ENCODE measurements at places on chromosomes 16 and 17.

DNA sequence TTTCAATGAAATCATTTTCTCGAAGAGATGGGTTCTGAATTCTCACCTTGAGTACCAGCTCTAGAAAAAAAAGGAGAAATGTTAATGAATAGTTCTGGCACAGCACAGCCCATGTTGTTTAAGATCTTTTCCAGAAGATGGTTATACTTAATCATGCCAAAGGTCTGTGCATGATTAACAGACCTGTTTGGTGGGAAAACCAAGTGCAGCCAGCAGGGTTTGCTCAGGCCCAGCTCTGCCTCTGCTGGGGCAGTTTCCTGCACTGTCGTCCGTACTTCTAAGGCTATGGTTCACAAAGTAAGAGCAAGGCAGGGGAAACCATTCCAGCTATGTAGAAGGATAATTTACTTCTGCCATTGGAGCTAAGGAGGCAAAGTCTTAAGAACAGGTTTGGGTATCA lies 10.7 kb downstream of the ANKRD40 start:
- DNase-seq, result no peak

GRCh38 chr17:45279898-45280297 lies 18.0 kb upstream of the SPATA32 start:
- DNase-seq, result peak; percentile 78

- no peak for DNase-seq
Observed at GRCh38 chr17:50909765-50910605, 43.8 kb upstream of the TOB1 start.

- DNase-seq, result peak; percentile 58
Observed at GRCh38 chr16:27225536-27226360, 22.4 kb downstream of the KDM8 start.

- DNase-seq, result no peak
Observed at GRCh38 chr17:77072670-77073069, 68.1 kb upstream of the SEC14L1 start.

- DNase-seq, result peak; percentile 42
Observed at GRCh38 chr17:82301916-82302567, 15.4 kb downstream of the CD7 start.

All from D341Med (cell line).